ENCODE measurements at places on chromosomes 16 and 17. TPM values are rescaled to one million over a fixed set of nuclear protein-coding genes. Genes with fewer than 3 reads are reported as not detected.
A peak's percentile ranks its signal among the peaks of the same experiment; 100 is the strongest.

GRCh38 chr17:49457564-49458535 is 37.2 kb upstream of the NGFR start:
- no peaks in the 10 kb centered on the region for H3K36me3 ChIP-seq
- no peak overlapping the region for H3K4me3 ChIP-seq
- no peak for DNase-seq
- H3K27ac ChIP-seq = no peak overlapping the region

Gene QPRT
- 30.4 TPM for total RNA-seq

- peaks cover 10% of the 10 kb centered on the region for H3K27me3 ChIP-seq
- H3K4me1 ChIP-seq = peaks cover 3% of the 10 kb centered on the region
- no peak overlapping the region for H3K27ac ChIP-seq
- no peak overlapping the region for H3K4me3 ChIP-seq
Measured at GRCh38 chr16:89175280-89176146, 4.0 kb downstream of the CDH15 start.

GRCh38 chr17:29734640-29735039 is 111.9 kb upstream of the CORO6 start:
- peak overlapping the region; percentile 67 for H3K27ac ChIP-seq
- peaks cover 11% of the 10 kb centered on the region for H3K4me1 ChIP-seq
- DNase-seq = no peak
- H3K4me3 ChIP-seq = no peak overlapping the region
- H3K36me3 ChIP-seq = peaks cover 1% of the 10 kb centered on the region

Gene FGF11
- total RNA-seq = 19.7 TPM

Gene RASD1
- 0.31 TPM for total RNA-seq

DNA sequence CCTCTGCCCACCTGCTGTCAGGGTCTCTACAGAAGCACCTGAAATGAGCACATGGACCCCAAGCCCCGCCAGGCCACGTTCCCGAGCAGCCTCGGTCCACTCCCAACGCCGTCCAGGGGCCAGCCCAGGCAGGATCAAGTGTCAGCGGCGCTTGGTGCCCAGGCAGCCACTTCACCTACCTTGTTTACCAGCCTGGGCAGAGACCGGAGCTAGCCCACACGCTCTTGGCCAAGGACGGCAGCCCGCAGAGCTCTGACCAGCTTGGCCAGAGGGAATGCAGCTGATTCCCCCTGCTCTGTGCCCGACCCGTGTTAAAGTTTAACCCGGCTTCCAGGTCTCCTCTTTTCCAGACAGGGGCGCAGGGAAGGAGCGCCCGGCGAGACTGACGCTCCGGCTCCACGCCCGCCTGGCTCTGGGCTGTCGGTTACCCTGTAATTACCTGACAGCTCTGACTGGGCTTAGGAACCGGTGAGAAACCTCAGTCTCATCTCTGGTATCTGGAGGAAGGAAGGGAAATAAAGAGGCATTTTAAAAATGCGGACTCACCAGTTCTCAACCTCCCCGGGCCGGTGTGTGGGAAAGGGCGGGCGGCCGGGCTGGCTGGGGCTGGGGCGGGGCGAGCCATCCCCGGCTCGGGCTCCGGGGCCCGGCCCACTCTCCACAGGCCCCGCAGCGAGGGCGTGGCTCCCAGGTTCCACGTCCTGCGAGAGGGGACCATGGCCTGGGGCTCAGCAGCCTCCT is 4.6 kb downstream of the KIFC3 start:
- H3K27ac ChIP-seq = no peak overlapping the region
- H3K4me3 ChIP-seq = no peak overlapping the region
- DNase-seq = peak; percentile 56
- H3K4me1 ChIP-seq = peaks cover 36% of the 10 kb centered on the region
- H3K36me3 ChIP-seq = no peaks in the 10 kb centered on the region

Gene PDIA2
- total RNA-seq = not detected

GRCh38 chr16:57637424-57637823 is 9.0 kb downstream of the ADGRG1 start:
- peaks cover 10% of the 10 kb centered on the region for H3K27me3 ChIP-seq
- no peaks in the 10 kb centered on the region for H3K36me3 ChIP-seq
- H3K27ac ChIP-seq = peak overlapping the region; percentile 49
- H3K4me3 ChIP-seq = no peak overlapping the region
- DNase-seq = peak; percentile 28

Gene HIRIP3
- total RNA-seq = 5.2 TPM

GRCh38 chr16:49640581-49640980 is 215.3 kb downstream of the ZNF423 start:
- no peak for DNase-seq
- peaks cover 25% of the 10 kb centered on the region for H3K36me3 ChIP-seq
- peaks cover 27% of the 10 kb centered on the region for H3K4me1 ChIP-seq
- no peak overlapping the region for H3K4me3 ChIP-seq
- H3K27ac ChIP-seq = no peak overlapping the region

Gene TBC1D3C
- not detected for total RNA-seq

Gene RAB26
- total RNA-seq = 1.9 TPM

GRCh38 chr16:48143812-48144368 is 11.9 kb downstream of the ABCC12 start:
- H3K27ac ChIP-seq = no peak overlapping the region
- peaks cover 3% of the 10 kb centered on the region for H3K27me3 ChIP-seq
- no peak overlapping the region for H3K4me3 ChIP-seq
- H3K36me3 ChIP-seq = no peaks in the 10 kb centered on the region

Gene MT1B
- total RNA-seq = not detected

Gene CTF1
- total RNA-seq = 3.4 TPM

Gene PRAC1
- not detected for total RNA-seq

Gene GNAO1
- total RNA-seq = 0.69 TPM

Gene C17orf107
- 2.3 TPM for total RNA-seq

GRCh38 chr16:85902366-85903155 is 3.6 kb downstream of the IRF8 start:
- no peak for DNase-seq
- no peak overlapping the region for H3K27ac ChIP-seq
- peaks cover 3% of the 10 kb centered on the region for H3K27me3 ChIP-seq
- H3K36me3 ChIP-seq = no peaks in the 10 kb centered on the region

- peaks cover 3% of the 10 kb centered on the region for H3K4me1 ChIP-seq
- H3K36me3 ChIP-seq = no peaks in the 10 kb centered on the region
- H3K27ac ChIP-seq = no peak overlapping the region
- H3K27me3 ChIP-seq = peaks cover 7% of the 10 kb centered on the region
Measured at GRCh38 chr16:69927056-69927757, 23.9 kb upstream of the CLEC18A start.

DNA sequence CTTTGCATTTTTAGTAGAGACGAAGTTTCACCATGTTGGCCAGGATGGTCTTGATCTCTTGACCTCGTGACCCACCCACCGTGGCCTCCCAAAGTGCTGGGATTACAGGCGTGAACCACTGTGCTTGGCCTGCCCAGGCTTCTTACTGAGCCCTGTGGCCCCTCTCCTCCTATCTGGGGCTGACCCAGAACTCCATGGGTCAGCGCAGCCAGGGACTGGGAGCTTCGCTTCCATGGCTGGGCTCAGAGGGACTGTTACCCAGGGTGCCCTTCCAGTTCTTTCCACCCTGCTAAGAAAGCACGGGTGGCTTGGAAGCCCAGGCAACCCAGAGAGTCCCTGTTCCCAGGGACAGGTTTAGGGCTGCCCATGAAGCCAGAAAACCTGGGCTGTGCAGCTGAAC is 28.2 kb downstream of the SHISA6 start:
- H3K27ac ChIP-seq = no peak overlapping the region
- H3K4me3 ChIP-seq = no peak overlapping the region
- H3K36me3 ChIP-seq = peaks cover 24% of the 10 kb centered on the region
- DNase-seq = no peak
- no peaks in the 10 kb centered on the region for H3K4me1 ChIP-seq

Gene TP53TG3F
- not detected for total RNA-seq

- DNase-seq = no peak
- H3K4me3 ChIP-seq = no peak overlapping the region
- no peaks in the 10 kb centered on the region for H3K4me1 ChIP-seq
- H3K27me3 ChIP-seq = peaks cover 3% of the 10 kb centered on the region
- H3K36me3 ChIP-seq = peaks cover 2% of the 10 kb centered on the region
Measured at GRCh38 chr17:1012823-1013728, 16.1 kb downstream of the TIMM22 start.

Gene ALOX15B
- total RNA-seq = 0.13 TPM
